ENCODE measurements at places on chromosomes 16 and 17.

- ATAC-seq, result no peak
Observed at GRCh38 chr17:40178021-40178601, 841 bp downstream of the RAPGEFL1 start.

GRCh38 chr16:85227946-85228862 is 115.9 kb upstream of the CIBAR2 start:
- no peak for ATAC-seq

GRCh38 chr16:83433201-83433600 is 374.6 kb upstream of the HSBP1 start:
- no peak for ATAC-seq

DNA sequence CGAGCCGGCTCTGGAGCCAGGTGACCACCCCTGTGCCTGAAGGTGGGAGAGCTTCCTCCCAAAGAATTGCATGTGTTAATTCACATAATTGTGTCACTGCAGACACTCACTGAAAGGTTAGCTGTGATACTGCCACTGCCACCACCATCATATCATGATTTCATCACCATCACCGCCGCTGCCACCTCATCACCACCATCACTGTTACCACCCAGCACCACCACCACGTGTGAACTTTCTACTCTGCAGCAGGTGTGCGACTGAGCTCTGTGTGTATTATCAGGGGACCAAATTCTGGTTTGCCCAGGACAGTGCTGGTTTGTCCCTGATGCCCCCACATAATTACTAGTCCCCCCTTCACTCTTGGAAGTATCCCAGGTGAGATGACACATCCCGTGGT is 15.2 kb downstream of the BCAR1 start:
- no peak for ATAC-seq

GRCh38 chr17:75267153-75267410 is 3.9 kb downstream of the MIF4GD start:
- ATAC-seq, result no peak

Data from esophagus mucosa (tissue), 1 donor.